T-helper 1 cell (primary cell): ENCODE measurements at places on chromosomes 3 and 15.

- DNase-seq, result no peak
These were observed 533 bp upstream of the SMAD3 start for GRCh38 chr15:67064607-67065530.

DNA sequence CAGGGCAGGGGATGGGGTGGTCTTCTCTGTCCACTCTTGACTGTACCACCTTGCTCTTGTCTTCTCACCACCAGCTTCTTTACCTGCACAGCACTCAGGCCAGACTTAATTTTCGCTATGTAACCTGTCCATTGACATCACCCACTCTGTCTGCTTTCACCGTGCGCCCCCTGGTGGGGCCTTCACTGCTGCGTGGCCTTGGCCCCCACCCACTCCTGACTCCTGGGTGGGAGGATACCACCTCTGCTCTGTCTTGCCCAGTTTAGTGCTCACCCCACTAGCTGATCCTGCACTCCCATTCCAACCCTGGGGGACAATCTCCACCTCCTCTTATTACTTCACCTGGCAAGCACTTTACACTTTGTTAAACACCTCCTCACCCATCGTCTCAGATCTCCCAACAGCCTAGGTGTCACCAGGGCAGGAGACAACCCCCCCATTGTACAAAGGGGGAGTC, 17.7 kb downstream of the PTH1R start:
- peak; percentile 50 for DNase-seq

GRCh38 chr3:197006446-197006845, 23.2 kb downstream of the MELTF start:
- DNase-seq, result no peak

DNA sequence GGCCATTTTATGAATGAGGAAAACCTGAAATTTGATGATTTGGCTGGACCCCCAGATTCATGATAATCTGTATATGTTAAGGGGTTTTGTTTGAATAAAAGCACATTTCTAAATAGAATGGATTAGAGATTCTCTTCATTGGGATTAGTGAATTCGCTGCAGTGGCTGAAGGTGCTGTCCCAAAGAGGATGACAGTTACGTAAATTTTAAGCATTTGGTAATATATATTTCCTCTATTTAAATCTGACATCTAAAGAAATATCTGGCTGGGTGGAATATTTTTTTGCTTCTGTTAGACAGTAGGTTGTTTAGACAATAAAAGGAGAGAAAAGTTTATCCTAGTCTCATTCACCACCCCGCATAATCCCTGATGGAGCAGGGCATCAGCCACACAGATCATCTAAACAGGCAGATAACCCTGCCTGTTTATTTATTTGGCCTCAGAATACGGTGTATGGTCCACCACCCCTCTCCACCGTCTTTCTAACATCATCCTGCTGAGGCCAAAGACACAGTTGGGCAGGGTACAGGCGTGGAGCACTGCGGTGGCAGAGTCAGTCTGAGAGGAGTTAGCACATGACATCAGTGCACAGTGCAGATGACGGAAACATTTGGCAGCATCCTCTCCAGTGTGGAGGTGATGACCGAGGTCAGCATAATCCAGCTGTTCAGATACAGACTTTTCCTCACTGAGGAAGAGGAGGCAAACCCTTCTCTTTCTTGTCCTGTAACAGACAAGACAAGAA, 20.4 kb upstream of the NFKBIZ start:
- DNase-seq, result no peak

DNA sequence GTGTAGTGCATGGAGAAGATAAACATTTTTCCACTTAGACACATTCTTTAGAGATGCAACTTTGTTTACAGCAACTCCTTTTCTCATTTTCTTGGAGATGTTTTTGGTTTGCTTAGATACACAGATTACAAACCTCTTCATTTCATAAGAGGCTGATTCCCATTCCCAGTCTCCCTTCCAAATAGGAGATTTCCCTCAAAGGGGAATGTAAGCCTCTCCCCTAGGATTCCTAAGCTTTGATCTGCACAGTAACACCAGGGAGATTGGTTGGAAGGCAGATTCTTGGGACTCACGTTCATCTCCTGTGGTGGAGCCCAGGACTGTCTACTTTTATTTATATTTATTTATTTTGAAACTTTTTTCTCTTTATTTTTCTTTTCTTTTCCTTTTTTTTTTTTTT, 63.2 kb downstream of the MCTP2 start:
- no peak for DNase-seq
